ENCODE measurements at places on chromosomes 3 and 15.

GRCh38 chr15:87578776-87579175, 677.8 kb downstream of the NTRK3 start:
- no peak for DNase-seq

DNA sequence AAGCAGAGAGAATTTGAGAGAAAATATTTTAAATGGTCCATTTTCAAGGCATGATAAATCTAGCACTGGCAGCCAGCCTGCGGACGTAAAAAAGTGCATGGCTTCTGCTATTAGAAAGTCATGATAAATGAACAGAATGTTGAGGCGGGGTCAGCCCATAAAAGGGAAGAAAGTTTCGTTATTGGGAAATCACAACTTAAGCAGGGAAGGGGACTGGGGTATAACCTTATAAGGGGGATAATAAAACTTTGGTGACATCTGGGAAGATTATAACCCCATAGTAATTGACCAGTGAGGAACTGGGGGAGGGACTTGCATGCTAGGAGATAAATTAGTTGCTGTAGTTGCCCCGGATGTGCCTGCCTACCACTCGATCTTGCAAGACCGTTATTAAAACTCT, 88.4 kb upstream of the PLSCR4 start:
- no peak for DNase-seq

DNA sequence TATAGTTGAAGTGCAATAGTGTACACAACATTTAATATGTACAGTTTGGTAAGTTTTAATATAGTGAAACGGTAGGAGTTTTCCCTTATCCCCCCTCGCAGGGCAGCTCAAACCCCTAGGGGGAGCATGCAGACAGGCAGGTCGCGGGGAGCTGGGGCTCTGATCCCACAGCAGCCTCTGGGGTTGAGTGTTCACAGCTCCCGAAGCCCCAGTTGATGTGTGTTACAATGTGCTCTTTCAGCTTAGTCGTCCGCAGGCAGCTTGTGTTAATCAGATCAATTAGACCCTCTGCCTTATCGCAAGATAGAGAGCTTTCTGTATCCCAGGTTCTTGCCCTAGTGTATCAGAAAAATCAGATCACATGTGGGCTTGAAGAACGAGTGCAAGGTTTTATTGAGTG, 143.1 kb upstream of the CHRNA7 start:
- DNase-seq: no peak

DNA sequence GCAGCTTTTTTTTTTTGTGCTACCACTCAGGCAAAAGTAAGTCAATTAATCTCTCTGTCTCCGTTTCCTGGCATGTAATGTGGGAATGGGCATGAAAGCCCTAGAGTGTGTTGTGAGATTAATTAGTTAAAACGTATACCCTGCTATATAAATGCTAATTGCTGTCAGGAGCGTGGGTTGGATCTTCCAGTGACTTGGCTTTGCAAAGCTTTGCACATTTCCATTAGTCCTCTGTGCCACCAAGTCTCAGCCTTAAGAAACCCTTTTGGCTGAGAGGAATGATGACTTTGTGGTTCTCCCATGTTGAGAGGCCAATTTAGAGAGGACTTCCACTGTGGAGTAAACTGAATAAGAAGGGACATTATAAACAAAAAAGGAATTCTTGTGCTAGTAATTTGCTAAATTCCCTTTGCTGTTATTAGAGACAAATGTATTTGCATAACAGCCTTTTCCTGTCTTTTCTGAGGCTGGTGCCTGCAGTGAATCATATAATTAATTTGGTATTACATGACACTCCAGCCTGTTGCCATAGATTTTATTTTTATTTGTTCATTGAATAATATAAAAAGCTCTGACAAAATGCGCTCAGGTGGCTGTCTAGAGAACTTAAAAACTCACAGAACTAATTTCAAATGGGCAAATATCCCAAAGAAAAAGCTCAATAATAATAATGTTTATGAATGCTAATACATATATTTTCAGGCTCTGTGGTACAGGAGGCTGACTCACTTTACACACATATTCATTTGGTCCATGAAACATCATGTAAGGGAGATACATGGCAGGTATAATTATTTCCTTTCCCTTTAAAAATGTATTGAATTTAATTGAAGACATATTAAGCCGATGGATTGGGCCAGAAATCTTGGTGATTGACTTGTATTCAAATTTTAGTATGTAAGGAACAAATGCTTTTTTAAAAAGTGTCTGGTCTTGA, 82.7 kb downstream of the IL1RAP start:
- no peak for DNase-seq

- no peak for DNase-seq
Measured at GRCh38 chr15:65085207-65085753, 8.7 kb downstream of the KBTBD13 start.

DNA sequence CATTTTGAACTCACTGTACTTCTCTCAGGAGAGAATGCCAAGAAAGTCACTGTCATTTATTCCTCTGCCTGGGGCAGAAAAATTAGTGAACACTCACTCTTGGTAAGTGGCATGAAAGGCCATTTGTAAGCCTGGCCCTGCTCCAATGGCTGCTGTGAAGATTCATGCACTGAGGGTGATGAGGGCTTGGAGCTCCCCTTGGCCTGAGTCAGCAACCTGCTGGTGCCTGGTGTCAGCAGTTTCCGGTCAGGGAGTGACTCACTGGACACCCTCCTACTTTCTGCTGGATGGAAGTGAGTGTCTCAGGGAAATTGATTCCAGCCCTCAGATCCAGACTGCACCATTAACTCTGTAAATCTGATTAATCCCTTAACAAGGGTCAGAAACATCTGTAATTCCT, 37.6 kb downstream of the TRA2B start:
- DNase-seq: peak; percentile 91

DNA sequence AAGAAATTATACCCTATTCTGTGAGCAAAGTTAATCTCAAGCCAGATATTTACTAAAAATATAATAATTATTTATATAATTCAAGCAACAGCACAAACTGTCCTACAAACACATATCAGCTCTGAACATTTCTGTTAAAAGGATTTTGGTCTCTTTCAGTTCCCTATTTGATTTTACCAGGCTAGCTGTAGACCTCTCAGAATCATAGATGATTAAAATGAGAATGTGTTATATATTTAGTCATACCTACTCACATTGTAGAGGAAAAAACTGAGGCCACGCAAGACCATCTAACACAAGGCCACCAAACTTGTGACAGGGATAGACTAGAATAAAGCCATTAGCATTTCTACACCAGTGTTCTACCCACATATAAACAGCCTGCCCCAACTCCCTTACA, 28.5 kb downstream of the ACKR4 start:
- DNase-seq: no peak

DNA sequence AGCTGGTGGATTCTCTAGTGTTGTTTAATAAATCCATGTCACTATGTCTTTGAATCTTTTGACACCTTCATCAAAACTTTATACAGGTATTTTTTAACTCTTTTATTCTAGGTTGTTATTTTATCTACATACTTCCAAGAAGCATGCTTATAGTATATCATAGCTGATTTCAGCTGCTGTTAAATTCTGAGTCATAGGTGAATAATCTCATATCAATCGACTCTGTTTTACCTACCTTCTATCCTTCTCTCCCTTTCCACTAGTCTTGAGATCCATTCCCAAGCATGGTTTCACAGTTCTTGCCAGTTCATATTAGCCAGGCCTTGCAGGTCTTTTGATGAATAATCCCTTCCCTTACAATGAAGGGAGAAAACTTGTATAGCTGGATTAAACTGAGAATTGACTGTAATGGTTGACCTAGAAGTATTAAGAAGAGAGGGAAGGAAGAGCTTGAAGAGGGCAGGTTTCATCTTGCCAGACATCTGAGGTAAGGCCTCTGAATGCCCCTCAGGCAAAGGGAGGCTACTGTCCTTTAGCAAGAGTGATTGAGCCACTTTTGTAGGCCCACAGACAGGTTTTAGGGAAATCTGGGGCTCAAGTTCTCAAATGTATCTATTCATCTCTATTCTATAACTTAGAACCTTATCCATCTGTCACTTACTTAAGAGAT, 146.4 kb downstream of the EPHA6 start:
- DNase-seq: no peak

DNA sequence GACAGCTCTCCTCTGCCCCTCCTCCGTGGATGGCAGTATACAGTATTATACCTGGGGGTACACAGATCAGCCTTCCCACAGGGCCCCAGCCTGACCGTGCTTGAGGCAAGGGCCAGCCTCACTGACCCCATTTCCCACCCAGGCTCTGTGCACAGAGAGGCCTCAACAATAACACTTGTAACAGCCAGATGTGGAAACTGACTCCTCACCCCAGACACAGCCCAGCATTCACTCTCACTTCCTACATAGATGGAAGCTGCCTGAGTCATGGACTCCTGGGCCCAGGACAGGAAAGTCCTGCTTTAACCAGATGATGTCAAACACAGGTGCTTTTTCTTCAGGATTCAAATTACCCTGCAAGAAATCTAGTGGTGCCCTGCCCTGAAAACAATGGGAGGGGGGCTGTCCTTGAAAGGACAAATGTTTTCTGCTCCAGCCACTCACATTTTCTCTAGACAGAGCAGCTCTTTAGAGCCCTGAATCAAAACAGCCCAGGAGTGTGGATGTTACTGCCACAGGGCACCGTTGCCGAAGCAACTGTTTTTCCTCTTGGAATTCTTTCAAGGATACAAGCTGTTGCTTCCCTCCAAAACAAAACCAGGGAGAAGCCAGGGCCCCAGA, 16.4 kb downstream of the CCDC12 start:
- peak; percentile 39 for DNase-seq

DNA sequence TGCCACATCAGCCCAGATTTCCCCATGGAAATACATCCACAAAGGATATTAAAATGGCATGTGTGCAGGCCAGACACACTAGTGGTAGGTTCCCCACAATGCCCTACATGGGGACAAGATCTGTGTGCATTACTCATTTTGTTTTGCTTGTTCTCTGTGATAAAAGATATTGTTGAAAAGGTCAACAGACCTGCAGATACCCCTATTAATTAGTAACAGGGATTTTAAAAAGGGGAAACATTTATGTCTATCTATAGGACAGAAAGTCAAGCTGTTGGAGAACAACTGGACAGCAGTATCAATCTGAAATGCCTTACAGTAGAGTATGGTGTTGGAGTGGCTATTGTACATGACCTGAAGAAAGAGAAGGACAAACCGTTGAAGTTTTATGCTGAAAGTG, 596.0 kb upstream of the GRM7 start:
- DNase-seq: no peak

- peak; percentile 9 for DNase-seq
Measured at GRCh38 chr3:65265942-65266590, 578.3 kb upstream of the ADAMTS9 start.

DNA sequence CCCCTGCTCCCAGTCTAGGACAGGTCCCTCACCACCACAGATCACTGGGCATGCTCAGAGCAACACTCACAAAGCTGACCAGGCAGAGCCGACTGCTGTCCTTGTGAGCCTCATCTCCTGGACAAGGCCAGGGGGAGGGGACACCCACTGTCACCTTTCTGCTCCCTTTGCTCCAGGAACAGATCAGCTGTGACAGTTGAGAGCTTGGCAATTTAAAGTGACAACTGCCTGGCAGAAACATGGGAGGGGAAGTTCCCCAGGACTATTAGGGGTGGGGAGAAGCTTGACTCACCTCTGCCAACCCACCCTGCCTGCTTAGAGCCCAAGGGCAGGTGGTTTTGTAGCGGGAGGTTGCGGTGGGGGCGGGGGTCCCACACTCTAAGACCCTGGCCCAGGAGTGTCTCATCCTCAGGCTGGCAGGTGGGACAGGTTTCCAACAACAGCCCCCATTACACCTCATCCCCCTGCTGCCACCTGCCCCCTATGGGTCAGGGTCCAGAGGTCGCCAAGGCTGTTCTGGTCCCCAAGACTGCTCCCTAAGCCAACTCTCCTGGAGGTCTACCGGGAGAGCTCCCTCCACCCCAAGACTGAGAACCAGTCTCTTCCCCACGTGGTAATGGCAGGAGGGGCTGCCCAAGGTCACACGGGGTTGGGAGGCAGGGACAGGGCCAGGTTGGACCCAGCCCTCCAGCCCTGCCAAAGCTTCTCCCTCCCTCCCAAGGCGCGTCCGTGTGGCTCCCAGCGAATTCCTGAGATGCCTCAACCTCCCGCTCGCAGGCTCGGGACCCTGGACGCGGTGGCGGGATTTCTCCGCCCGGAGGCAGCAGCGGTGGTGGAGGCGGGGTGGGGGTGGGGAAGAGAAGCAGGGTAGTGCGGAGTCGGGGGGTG, 80.4 kb downstream of the IQSEC1 start:
- peak; percentile 43 for DNase-seq

Data from fibroblast of skin of abdomen (primary cell).